Aorta (tissue), 5 donors: ENCODE measurements at places on chromosomes 4 and X. TPM values are rescaled to one million over a fixed set of nuclear protein-coding genes. Genes with fewer than 3 reads are reported as not detected.
A peak's percentile ranks its signal among the peaks of the same experiment; 100 is the strongest.

Gene TMPRSS11F
- not detected for total RNA-seq

Gene ADGRL3
- total RNA-seq, result 110 TPM

Gene COX7B2
- not detected for total RNA-seq

GRCh38 chr4:108092288-108092687 is 76.4 kb downstream of the LEF1 start:
- no peak for DNase-seq

DNA sequence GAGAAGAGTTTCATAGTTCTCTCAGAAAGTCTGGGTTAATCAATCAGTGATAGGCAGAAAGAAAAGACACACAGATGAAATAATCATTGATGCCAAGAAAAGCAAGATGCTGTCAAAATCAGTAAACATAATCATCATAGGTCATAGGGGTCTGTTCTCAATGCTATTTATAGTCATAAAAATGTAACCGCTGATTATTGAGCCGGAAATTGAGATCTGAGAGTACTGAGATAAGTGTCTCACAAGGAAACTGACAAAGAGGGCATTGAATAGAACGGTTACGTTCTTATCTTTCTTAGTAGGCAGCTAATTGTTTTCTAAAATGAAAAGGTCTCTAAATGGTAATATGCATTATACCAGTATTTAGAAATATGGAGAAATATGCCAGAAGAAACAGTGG is 1686.1 kb upstream of the AGA start:
- no peak for DNase-seq

- no peak for DNase-seq
These were observed 59.9 kb upstream of the PDGFRA start for GRCh38 chr4:54169176-54169575.

- peak; percentile 80 for DNase-seq
These were observed 834 bp downstream of the NHS start for GRCh38 chrX:17375637-17376430.

DNA sequence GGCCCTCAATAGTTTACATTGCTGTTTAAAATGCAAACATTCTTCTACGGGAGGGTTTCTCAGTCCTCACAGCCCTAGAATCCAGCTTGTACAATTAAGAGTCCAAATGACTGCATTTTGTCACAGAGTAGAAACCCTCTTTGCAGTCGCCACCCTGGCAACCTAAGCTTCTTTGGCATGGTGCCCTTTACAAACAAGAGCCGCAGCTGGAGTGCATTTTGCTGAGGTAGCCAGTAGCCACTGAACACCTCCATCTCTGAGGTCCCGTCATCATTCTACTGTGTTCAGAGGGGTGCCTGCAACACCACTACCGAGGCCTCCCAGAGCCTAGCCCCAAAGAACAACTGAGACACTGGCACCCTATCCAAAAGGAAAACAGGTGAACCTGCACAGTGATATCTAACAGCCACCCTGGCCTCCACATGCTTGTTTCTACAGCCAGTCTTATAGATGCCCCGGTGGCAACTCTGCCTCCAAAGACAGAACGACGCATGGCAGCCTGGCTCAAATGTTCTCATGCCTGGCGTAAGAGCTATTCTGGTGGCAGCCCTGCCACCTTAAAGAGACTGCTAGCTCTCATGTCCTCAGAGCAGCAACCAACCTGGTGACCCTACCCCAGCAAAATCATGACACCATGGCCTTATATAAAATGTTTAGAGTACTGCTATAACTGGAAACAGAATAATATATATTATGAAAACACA is 801.9 kb downstream of the TECRL start:
- peak; percentile 63 for DNase-seq

DNA sequence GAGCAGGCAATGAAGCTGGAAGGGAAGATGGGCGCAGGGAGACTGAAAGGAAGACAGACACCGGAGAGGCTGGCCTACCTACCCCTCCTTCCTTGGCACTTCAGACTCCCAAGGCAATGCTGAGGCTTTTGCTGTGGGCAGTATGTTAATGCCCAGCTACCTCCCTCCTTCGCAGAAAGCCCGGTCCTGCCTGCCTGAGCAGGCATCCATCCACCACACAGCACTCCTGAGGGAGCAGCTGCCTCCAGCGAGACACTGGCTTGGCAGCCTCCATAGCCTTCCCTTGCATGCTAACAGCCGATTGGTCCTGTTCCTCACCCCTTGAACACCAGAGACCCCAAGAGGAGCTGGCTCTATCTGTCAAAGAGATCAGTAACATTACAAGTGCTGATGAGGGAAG is 14.4 kb downstream of the GABRQ start:
- DNase-seq, result no peak

- DNase-seq, result peak; percentile 70
These were observed 25.2 kb downstream of the PPP2R3B start for GRCh38 chrX:361231-362145.

GRCh38 chr4:31598639-31599038 is 878.5 kb downstream of the PCDH7 start:
- no peak for DNase-seq

- no peak for DNase-seq
These were observed 100.9 kb downstream of the LIMCH1 start for GRCh38 chr4:41638866-41639265.

DNA sequence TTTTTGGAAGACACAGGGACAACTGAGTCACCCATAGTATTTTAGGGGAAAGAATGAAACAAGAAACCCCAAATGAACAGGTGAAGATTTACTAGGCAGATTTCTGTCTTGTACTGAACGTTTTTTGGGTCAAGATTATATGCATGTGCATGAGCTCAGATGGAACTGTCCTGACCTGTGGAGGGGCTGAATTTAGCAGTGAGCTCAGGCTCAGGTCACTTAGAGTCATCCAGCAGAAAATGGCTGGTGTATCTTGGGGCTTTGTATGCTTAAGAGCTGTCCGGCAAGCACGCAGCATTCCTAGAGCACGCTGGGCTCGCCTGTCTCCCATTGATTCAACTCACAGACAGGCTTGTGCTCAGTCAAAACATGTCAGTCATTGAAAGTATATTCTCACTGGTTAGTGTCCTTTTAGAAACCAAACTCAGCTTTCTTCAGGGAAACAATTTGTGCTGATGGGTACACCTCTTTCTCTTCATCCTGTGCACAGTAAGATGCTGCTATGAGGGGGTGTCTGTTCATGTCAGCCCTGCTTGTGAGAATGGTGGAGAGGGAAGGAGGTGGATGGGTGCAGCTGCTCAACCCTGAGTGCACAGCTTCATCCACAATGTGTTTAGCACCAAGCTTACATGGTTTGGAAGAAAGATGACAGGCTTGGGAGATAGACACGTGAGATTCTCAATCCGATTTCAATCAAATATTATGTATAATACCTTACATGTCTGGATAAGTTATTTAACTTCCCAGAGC is 47.5 kb upstream of the PDLIM3 start:
- no peak for DNase-seq

- DNase-seq, result no peak
These were observed 8.4 kb upstream of the HAUS7 start for GRCh38 chrX:153478746-153479145.

DNA sequence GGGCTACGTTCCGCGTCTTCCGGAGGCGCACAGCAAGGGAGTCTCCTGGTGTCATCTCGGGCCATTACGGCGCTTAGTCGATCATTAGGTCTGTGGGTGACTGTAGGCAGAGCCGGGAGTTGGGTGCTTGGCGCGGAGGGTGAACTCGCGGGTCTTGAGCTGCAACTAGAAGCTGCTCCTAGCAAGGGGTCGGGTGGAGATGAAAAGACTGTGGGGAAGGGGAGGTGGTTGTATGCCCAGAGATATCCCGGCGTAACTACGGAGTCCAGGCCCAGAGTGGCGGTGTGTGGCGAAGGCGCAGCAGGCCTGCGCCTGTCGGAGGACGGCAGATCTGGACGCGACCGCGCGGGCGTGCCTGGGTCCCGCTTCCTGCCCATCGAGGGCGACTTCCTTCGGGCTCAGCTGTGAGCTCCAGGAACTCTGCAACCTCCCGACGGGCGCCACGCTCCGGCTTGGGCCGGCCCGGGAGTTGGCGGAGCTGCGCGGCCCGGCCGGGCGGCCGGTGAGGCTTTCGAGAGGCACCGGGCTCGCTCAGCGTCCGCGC is 2.7 kb upstream of the NKX3-2 start:
- DNase-seq, result peak; percentile 80

GRCh38 chr4:177640864-177641263 is 198.6 kb upstream of the AGA start:
- no peak for DNase-seq

DNA sequence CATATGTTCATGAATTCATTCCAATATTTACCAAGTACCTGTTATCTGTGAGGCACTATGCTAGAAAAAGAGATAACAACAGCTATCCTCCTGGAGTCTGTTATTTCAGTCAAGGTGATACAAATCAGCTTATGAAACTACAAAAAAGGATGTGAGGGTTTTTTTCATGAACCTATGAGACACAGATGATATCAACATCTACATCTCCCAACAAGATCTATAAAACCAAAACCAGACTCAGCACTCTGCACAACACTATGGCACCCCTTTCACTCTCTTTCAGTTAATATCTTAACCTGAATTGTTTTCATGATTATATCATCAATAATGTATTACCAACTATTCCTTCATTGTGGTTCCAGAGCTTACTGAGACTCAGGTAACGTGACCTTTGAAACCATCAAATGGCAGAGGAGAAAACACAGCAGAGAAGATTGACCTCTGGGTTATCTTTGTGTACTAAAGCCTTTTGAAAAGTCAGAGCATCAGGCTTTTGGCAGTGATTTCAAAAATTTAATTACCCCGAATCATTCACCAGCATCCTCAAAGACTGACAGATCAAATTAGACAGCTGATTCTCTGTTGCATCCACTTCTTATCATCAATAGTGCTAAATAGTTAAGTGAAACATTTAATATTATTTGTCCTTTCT is 244.6 kb upstream of the FTHL17 start:
- no peak for DNase-seq

- no peak for DNase-seq
These were observed 41.6 kb upstream of the UGDH start for GRCh38 chr4:39568805-39569204.

- DNase-seq, result no peak
These were observed 190.0 kb upstream of the EMCN start for GRCh38 chr4:100707786-100708185.

DNA sequence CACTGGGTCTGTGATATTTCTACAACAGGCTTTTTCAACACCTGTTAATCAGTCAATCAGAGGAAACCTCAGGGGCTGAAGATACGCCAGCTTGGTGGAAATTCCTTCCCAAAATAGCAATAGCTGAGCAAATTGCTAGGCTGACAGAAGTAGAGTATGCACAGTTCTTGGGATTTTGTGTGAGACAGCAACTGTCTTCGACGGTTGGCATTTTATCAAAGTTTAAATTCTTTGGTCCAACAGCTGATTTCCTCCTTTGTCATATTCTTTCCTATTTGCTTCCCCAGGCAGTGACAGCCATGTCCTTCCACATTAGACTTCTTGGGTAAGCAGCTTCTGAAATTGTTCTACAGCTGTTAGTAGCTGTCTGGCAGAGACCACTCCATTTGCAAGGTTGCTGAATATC is 8.0 kb upstream of the PALLD start:
- no peak for DNase-seq

DNA sequence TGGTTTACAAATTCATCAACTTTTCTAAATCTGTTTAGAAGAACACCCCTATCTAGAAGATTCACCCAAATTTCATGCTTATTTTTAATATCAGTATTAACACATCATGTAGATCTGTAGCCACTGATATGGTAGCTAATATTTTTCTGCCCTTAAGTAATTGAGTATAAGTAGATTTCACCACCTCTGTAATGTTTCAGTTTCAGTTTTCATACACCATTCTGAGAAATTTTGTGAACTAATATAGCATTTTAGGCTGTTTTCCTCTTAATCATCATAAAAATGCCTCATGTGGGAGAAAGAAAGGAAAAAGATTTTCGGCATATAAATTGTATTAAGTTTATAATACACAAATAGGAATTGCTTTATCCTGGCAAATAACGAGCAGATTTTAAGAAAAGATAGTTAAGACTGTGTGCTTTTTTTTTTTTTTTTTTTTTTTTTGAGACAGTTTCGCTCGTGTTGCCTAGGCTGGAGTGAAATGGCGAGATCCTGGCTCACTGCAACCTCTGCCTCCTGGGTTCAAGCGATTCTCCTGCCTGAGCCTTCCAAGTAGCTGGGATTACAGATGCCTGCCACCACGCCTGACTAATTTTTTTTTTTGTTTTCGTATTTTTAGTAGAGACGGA is 21.4 kb upstream of the RBPJ start:
- no peak for DNase-seq

GRCh38 chr4:188661502-188661901 is 522.3 kb downstream of the TRIML1 start:
- DNase-seq, result no peak

DNA sequence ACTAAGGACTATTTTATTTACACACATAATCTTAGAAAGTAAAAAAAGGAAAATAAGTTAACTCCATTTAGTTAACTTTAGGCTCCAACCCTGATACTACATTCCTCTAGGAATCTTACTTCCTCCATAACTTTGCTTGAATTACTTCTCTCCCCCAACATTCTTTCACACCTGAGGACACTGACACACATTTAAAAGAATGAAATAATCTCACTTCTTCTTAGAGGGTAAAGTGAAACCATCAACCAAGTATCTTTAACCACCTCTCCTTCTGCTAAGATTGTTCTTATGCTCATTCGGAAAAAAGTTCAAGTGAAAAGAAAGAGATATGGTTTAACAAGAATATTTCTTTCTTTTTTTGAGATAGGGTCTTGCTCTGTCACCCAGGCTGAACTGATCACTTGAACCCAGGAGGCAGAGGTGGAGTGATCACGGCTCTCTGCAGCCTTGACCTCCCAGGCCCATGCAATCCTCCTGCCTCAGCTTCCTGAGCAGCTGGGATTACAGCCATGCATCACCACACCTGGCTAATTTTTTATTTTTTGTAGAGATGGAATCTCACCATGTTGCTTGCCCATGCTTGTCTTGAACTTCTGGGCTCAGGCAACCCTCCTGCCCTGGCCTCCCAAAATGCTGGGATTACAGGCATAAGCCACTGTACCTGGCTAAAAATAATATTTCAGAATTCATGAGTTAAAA is 28.5 kb downstream of the SLC25A4 start:
- no peak for DNase-seq

- DNase-seq, result no peak
These were observed 178.3 kb upstream of the SLC7A11 start for GRCh38 chr4:138420471-138420870.

DNA sequence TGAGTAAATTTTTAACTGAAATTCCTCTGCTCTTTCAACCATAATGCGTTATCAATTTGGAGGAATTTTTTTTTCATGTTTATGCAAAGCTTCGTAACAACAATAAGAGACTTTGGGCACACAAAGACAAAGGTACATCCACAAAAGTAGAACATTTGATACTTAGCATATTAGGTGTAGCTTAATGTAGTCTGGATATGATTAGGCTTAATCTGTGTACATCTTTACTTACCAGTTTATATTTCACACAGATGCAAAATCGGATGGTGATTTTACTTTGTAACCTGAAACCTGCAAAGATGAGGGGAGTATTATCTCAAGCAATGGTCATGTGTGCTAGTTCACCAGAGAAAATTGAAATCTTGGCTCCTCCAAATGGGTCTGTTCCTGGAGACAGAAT is 20.3 kb downstream of the AIMP1 start:
- DNase-seq, result no peak

- no peak for DNase-seq
These were observed 15.0 kb upstream of the OTUD4 start for GRCh38 chr4:145195167-145195952.
